ENCODE measurements at places on chromosomes 6 and 20. TPM values are rescaled to one million over a fixed set of nuclear protein-coding genes. Genes with fewer than 3 reads are reported as not detected.
A peak's percentile ranks its signal among the peaks of the same experiment; 100 is the strongest.

DNA sequence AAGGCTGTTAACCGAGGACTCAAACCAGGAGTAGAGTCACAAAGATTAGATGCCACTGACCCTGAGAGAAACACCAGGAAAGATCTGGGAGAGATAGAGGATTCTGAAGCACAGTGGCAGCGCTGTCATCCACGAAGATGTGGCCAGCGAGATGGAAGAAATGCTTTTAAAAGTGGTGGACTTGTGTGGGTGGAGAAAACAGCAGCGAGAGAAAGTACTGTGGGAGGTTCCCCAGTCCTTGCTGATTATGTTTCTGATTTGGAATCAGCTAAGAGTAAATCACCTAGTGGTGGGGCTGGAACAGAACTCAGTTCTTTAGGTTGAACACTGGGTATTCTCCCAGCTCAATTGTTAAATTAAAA, 435 bp upstream of the ZNF322 start:
- peak overlapping the region; percentile 71 for H3K27ac ChIP-seq
- peak; percentile 27 for DNase-seq
- peaks cover 38% of the 10 kb centered on the region for H3K4me1 ChIP-seq
- H3K27me3 ChIP-seq, result no peaks in the 10 kb centered on the region
- H3K36me3 ChIP-seq, result peaks cover 7% of the 10 kb centered on the region
- peak overlapping the region; percentile 85 for H3K4me3 ChIP-seq

DNA sequence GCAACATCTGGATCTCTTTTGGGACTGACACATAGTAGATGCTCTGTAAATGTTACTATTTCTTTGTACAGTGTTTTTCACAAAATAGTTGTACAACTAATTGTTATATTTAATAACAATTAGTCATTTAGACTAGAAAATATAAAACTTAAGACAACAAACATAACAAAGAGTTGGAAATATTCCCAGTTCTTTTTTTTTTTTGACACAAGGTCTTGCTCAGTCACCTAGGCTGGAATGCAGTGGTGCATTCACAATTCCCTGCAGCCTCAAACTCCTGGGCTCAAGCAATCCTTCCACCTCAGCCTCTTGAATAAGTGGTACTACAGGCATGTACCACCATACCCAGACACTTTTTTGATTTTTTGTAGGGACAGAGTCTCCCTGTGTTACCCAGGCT, 105.8 kb downstream of the UTRN start:
- H3K27me3 ChIP-seq, result no peaks in the 10 kb centered on the region
- no peak for DNase-seq
- H3K36me3 ChIP-seq, result peaks cover 11% of the 10 kb centered on the region
- H3K4me1 ChIP-seq, result peaks cover 4% of the 10 kb centered on the region

DNA sequence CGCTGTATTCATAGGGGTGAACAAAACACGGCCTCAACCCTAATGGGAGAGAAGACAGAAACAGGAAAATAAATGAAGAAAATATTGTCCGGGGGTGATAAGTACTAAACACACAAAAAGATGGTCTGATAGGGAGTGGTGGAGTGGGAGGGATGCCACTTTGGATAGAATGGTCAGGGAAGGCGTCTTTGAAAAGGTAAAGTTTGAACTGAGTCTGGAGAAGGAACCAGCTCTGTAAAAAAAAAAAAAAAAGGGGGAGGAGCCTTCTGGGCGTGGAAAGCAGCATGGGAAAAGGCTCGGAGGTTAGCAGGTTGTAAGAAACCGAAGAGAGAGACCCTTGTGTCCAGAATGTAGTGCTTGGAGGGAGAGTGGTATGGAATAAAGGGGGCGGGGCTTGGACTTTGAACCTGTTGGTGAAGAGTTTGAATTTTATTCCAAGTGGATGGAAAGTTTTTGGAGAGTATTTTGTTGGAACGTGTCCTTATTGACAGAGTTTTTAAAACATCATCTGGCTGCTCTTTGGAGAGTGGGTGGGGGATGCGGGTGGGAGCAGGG, 1.8 kb downstream of the CHMP4B start:
- peaks cover 19% of the 10 kb centered on the region for H3K36me3 ChIP-seq
- H3K27me3 ChIP-seq, result no peaks in the 10 kb centered on the region
- H3K27ac ChIP-seq, result peak overlapping the region; percentile 72
- H3K4me1 ChIP-seq, result peaks cover 56% of the 10 kb centered on the region

GRCh38 chr6:108106261-108106660, 31.7 kb upstream of the OSTM1 start:
- H3K4me1 ChIP-seq, result no peaks in the 10 kb centered on the region
- H3K27ac ChIP-seq, result no peak overlapping the region
- no peak for DNase-seq
- H3K27me3 ChIP-seq, result 0 out of 3 replicates have a peak, but pooled peaks cover 4% of the 10 kb centered on the region
- H3K4me3 ChIP-seq, result no peak overlapping the region
- H3K36me3 ChIP-seq, result no peaks in the 10 kb centered on the region

GRCh38 chr20:2394411-2395055, 13.8 kb downstream of the TGM6 start:
- H3K27ac ChIP-seq, result no peak overlapping the region
- H3K27me3 ChIP-seq, result peaks cover 51% of the 10 kb centered on the region
- no peaks in the 10 kb centered on the region for H3K36me3 ChIP-seq
- H3K4me3 ChIP-seq, result no peak overlapping the region
- no peaks in the 10 kb centered on the region for H3K4me1 ChIP-seq

GRCh38 chr6:147891671-147892070, 383.2 kb downstream of the SAMD5 start:
- no peaks in the 10 kb centered on the region for H3K36me3 ChIP-seq
- no peak for DNase-seq
- H3K4me3 ChIP-seq, result no peak overlapping the region
- no peaks in the 10 kb centered on the region for H3K4me1 ChIP-seq
- H3K27me3 ChIP-seq, result no peaks in the 10 kb centered on the region
- no peak overlapping the region for H3K27ac ChIP-seq

Gene CDK19
- 27.0 TPM for polyA plus RNA-seq

Gene NFKBIE
- polyA plus RNA-seq, result 6.7 TPM

Gene TRIM10
- polyA plus RNA-seq, result 6.8 TPM

Gene CASS4
- polyA plus RNA-seq, result 0.17 TPM
